ENCODE measurements at places on chromosomes 13 and 19.

DNA sequence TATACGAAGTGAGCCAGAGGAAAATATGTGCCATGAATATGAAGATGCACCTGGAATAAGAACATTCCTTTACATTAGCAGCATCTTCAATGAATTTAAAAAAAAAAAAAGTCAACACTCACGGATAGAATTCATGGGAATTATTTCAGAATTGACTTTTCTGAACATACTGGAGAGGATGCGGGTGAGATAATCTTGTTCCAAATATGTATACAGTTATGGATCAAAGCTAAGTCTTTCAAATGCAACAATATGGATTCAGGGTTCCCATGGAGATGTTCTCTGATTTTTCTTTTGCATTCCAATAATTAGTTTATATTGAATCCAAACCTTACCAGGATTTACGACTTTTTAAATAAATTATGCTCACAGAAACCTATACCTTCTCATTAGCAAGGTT lies 1660.7 kb downstream of the SLITRK1 start:
- DNase-seq = no peak

- DNase-seq = no peak
Observed at GRCh38 chr19:44696939-44697669, 1.8 kb upstream of the CEACAM16 start.

- DNase-seq = no peak
Observed at GRCh38 chr13:28464861-28465460, 30.0 kb downstream of the FLT1 start.

DNA sequence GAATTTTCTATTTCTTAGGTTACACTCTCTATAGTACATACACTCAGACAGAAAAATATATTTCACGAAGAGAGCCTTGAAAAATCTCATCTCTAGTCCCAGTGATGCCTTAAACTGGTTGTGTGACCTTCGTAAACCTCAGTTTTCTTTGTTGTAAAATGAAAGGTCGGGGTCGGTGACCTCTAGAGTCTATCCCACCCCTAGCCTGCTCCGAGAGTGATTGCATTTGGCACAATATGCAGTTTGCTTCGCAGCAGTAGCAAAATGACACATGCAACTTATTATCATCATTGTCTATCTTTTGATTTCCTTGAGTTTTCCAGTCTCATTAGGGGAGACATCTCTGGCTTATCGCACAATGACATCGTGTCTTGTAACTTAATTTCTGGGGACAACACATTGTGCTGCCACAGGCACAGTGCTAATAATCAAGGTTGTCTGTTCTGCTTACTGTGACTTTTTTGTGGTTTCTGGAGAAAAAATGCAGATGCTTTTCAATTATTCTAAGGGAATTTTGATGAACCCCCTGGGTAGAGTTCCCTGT lies 115.0 kb downstream of the GGACT start:
- DNase-seq = no peak

DNA sequence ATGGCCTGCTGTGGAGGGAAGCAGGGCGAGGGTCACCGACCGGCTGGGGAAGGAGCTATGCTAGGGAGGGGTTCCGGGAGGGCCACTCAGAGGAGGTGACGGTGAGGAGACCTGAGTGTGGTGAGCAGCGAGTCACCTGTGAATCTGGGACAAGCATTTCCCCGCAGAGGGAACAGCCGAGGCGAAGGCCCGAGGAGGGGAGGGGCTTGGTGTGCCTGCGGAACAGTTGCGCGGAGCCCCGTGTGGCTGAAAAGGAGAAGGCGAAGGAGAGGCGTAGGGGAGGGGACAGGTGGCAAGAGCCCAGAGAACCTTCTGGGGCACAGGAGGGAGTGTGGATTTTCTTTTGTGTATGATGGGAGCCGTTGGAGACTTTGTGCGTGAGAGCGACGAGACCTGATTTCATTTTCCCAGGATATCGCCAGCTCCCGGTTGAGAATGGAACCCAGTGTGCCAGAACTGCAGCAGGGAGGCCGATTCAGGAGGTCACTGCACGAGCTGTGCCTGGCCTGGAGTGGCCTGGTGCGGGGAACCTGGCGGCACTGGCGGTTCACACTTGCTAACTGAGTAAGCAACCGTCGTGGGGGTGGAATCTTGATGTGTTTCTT lies 117.7 kb upstream of the ZNF507 start:
- DNase-seq = no peak

DNA sequence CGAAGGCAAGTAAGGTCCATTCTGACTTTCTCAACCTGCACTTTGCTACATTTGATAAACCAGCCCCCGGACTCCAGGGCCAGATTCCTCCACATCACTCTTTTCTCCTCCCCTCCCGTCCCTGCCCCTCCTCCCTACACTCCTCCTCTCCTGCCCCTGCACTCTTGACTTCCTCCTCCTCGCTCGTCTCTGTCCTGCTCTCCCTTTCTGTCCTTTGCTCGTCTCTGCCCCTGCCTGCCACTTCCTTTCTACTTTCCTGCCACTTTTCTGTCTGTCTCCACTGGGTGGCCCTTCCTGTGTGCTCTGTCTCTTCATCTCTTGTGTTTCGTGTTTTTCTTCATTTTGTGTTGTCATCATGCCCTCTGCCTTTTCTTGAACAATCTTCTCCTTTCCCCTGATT lies 7.0 kb downstream of the U2AF2 start:
- DNase-seq = no peak

DNA sequence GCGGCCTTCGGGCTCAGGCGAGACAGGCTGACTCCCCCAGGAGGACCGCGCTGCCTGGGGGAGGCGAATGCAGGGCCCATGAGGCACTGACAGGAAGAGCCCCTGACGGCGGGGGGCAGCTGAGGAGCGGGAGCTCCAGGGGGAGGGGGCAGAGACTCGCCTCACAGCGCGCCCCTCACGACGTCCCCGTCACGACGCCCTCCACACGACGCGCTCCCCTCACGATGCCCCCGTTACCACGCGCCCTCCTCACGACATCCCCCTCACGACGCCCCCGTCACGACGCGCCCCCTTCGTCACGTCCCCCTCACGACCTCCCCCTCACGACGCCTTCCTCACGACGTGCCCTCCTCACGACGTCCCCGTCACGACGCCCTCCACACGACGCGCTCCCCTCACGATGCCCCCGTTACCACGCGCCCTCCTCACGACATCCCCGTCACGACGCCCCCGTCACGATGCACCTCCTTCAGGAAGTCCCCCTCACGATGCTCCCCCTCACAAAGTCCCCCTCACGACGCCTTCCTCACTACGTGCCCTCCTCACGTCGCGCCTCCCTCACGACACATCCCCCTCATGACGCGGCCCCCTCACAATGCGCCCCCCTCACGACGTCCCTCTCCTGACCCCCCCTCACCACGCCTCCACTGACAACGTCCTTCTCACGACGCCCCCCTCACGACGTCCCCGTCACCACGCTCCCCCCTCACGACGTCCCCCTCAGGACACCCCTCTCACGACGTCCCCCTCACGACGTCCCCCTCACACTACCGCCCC lies 99.6 kb downstream of the ING1 start:
- DNase-seq = no peak

- no peak for DNase-seq
Observed at GRCh38 chr19:50460161-50460765, 16.0 kb upstream of the EMC10 start.

DNA sequence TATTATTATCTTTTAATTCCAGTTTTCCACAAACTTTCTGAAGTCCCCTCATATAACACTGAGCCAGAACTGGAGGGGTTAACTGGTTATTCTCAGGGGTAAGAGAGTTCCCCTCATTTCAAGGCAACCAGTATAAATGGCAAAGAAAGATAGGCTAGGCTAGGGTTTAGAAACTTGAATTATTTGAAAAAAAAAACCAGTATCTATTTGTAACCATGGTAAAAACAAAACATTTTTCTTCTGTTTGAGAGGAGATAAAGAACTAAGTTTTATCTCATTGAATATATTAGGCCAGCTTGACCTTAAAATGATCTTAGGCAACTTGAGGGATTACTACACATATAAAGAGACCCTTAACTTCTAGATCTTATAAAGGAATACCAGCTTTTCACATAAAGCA lies 19.6 kb downstream of the SUPT20H start:
- no peak for DNase-seq

GRCh38 chr19:5124111-5124855 lies 155.4 kb downstream of the KDM4B start:
- DNase-seq = no peak

- no peak for DNase-seq
Observed at GRCh38 chr19:35077411-35078223, 36.1 kb downstream of the HPN start.

DNA sequence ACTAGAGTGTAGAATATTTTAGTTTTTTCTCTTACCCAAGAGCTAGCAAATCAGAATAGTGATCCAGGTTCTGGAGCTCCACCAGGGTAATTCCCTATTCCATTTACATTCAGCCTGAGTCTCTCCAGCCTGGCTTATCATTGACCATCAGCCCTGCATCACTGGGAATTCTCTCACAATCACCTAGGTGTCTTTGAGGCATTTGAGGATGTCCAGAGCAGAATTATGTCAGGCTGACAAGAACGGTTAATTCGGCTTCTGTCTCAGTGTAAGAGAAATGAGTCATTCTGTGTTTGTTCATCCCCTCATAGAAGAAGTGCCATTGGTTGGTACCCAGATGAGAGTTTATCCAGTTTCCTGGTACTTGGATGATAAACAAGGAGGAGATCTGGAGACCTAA lies 180.5 kb downstream of the ZNF737 start:
- DNase-seq = no peak

DNA sequence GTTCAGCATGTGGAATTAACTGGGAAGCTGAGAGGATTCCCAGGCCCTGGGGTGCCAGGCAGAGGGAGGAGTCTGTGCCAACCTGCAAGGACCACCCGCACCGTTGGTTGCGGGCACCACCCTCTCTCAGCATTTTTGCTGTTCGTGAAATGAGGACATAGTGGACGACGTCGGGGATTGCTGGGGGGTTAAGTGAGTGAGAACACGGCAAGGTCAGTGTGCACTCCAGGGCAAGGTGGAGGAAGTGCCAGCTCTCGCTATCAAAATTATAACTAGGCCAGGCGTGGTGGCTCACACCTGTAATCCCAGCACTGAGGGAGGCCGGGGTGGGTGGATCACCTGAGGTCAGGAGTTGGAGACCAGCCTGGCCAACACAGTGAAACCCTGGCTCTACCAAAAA lies 2.2 kb downstream of the FXYD3 start:
- no peak for DNase-seq

GRCh38 chr13:26456650-26457049 lies 100.8 kb upstream of the WASF3 start:
- DNase-seq = no peak

GRCh38 chr13:99476648-99477047 lies 24.6 kb upstream of the TM9SF2 start:
- DNase-seq = no peak

DNA sequence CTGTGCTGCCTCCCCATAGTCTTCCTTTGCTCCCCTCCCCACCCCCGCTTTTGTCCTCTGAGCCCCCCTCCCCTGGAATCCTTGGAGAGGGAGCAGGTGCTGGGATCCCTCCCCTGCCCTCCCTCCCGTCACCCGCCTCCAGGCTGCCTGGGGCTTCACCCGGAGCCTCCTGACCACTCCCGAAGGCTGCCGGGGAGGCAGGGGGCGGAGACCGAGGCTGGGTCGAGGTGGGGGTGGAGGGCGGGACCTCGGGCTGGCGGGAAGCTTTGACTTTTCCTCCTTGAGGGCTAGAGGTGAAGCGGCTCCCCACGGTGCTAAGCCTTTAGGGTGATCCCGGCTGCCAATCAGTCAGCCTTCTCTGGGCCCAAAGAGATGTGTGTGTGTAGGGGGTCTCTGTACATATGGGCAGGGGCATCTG lies 1.5 kb downstream of the KMT5C start:
- DNase-seq = peak; percentile 44

DNA sequence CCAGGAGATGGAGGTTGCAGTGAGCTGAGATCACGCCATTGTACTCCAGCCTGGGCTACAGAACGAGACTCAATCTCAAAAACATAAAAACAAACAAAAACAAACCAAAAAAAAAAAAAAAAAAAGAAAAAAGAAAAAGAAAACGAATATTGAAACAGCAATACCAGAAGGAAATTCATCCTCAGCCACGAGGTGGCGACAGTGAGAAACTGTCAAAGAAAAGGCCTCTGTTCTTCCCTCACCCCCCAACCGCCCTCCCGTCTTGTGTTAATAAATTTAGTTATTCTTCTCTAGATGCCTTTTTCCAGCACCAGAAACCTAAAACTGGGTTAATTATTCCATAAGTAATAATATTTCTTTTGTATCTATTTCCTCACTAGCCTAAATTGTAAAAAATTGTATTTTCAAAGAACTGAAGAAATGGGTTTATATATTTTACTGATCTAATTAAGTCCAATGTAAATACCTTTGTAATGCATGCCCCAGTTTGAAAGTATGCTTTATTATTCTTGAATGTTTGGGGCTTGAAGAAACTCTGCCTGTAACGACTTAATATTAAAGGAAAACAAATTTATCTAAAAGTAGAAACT lies 38.6 kb downstream of the LIG4 start:
- DNase-seq = no peak

- DNase-seq = no peak
Observed at GRCh38 chr19:54109651-54110050, 5.8 kb downstream of the TFPT start.

GRCh38 chr19:32309711-32310390 lies 35.6 kb upstream of the ZNF507 start:
- no peak for DNase-seq

GRCh38 chr13:40245567-40245966 lies 420.9 kb downstream of the FOXO1 start:
- DNase-seq = no peak

GRCh38 chr13:37476874-37477273 lies 121.7 kb downstream of the POSTN start:
- DNase-seq = no peak

DNA sequence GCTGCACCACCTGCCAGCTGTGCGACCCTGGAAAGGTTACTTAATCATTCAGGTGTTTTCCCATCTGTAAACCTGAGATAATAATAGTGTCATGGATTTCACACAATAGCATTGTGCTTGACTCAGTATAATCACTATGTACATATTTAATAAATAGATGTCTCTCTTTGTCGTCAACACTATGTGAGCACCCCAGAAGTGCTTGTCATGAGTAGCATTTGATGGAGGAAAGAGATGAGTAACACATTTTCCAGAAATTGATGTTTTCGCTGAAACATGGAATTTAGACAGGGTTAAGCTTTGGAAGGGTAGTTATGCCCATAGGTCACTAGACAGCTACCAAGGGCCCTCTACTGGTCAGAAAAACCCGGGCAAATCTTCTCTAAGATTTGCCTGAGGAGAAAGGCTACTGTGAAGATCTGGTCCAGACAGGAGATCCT lies 9.5 kb upstream of the MBNL2 start:
- DNase-seq = peak; percentile 17

DNA sequence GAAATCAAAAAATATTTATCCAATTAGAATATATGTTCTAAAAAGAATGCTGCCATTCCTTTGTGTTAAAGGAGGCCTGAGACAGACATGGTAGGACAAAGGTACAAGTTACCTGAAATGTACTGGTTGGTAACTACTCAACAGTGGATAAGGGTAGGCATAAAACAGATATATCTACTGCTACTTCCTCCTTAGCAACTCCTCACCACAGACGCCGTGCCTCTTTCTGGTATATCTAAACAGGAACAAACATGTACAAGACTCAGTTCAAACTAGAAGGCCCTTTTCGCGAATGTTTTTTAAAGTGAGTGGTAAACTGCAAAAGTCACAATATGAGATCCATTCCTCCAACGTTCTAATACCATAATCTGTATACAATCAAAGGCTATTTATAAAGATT lies 86.9 kb downstream of the TBC1D4 start:
- no peak for DNase-seq

Measured in caudate nucleus (tissue), 63 donors.